Activated T-cell treated with anti-CD3 and anti-CD28 coated beads, Interleukin-2, amount 50 U/mL, for 48 hours (primary cell): ENCODE measurements at places on chromosomes 13 and 19.
A peak's percentile ranks its signal among the peaks of the same experiment; 100 is the strongest.

DNA sequence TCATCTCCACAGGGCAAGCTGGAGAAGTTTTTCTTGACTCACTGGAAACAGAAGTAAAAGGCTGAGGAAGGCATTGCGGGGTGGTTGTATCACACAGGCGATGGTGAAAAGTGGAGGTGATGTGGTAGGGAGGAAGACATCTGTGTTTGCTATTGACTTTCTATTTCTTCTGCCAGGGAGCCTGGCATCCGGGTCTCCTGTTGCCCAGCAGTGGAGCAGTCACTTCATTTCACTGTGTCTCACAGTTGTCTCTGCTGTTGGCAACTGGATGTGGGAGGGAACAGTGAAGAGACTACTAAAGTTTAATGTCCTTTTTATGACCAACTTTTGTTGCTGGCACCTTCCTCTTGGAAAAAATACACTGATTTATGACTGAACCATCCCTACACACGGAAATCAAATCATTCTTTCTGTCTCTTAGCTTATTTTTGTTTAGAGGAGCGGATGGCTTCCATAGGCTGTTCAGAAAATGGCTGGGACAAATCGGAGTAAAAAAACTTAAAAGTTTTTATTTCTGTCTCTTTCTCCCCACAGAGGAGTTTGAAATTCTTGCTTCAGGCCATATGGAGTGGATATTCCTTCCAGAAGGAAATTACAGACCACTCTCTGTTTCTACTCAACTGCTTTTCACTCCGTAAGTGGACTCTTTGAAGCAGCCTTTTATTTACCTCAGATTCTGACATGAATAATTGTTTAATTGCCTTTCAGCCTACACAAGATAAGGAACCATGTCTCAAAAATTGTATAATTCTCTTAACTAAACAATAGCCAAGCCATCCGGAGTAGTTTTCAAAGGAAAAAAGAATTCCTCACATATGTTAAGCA lies 23.8 kb upstream of the MEDAG start:
- DNase-seq, result no peak

GRCh38 chr19:29773141-29773540 lies 38.6 kb upstream of the CCNE1 start:
- DNase-seq, result no peak

GRCh38 chr19:17830567-17831418 lies 9.5 kb upstream of the INSL3 start:
- peak; percentile 75 for DNase-seq

GRCh38 chr13:29707876-29708543 lies 112.5 kb upstream of the SLC7A1 start:
- peak; percentile 65 for DNase-seq

GRCh38 chr19:9054765-9055164 lies 32.1 kb upstream of the OR1M1 start:
- DNase-seq, result no peak

DNA sequence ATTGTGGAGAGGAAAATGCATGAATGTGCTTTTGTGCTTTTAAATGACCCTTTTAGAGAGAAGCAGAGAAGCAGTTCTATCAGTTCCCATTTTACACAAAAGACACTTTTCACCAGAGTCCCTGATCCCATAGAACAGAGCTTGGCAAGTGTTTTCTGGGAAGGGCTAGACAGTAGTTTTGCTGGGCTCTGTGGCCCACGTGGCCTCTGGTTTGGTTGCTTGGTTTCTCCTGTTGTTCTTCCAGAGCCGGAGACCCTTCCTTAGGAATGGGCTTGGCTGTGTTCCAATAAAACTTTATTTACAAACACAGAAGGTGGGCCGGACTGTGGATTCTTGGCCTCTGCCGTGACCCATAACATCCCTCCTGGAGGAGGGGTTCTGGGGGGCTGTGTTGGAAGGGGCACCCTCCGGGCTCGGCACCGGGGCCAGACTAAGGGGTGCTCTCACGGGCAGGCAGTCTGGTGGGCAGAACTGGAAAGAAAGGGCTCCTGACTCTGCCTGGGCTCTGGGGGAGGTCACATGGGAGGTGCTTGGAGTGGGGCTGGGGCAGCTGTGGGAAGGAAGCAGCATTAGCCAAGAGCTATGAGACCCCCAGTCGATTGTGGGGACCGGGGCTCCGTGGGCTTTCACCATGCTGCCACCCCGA lies 3.2 kb downstream of the SPPL2B start:
- no peak for DNase-seq

- peak; percentile 89 for DNase-seq
Measured at GRCh38 chr13:42969565-42970172, 22.4 kb downstream of the EPSTI1 start.

DNA sequence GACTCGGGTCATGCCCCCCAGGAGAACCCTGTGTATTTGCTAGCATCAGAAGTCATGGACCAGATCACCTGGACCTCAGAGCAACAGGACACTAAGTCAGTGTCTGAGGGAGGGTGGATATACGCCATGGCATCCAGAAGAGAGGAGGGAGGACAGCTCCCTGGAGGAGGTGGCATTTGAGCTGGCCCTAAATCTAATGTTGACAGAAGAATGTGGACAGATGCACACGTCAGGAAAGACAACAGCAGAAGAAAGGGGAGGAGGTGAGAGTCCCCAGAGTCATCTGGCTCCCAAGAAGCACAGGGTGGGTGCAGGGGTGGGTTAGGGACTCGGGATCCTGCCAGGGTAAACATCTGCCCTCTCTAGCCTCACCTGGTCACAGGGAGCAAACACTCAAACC lies 24.5 kb upstream of the CCNE1 start:
- no peak for DNase-seq

DNA sequence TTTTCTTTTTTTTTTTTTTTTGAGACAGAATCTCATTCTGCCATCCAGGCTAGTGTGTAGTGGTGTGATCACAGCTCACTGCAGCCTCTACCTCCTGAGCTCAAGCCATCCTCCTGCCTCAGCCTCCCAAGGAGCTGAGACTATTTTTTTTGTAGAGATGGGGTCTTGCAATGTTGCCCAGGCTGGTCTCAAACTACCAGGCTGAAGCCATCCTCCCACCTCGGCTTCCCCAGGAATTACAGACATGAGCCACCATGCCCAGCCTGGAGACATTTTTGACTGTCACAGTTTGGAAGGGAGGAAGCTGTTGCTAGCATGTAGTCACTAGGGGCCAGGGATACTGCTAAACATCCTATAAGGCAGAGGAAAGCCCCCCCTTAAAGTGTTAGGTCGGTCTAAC lies 23.9 kb downstream of the ZIC5 start:
- no peak for DNase-seq

- no peak for DNase-seq
Measured at GRCh38 chr19:18128044-18128443, 24.9 kb upstream of the PIK3R2 start.

GRCh38 chr19:10044390-10044789 lies 31.1 kb downstream of the RDH8 start:
- no peak for DNase-seq
